Stimulated activated CD4-positive, alpha-beta T cell treated with anti-CD3 and anti-CD28 coated beads, Interleukin-1b, Interleukin-23, amount 100 ng/mL, for 48 hours (primary cell): ENCODE measurements at places on chromosomes 16 and 17.

GRCh38 chr16:54191592-54191991 lies 95.0 kb downstream of the IRX3 start:
- DNase-seq, result no peak

- no peak for DNase-seq
Observed at GRCh38 chr16:46836534-46837530, 5.9 kb upstream of the C16orf87 start.

GRCh38 chr16:50781518-50781917 lies 39.6 kb downstream of the CYLD start:
- no peak for DNase-seq

- DNase-seq, result peak; percentile 78
Observed at GRCh38 chr16:56625140-56625942, at the start of gene MT1E. Gene MT1E (plus strand): TSS chr16:56625781. CDS start chr16:56625852, 71 bp downstream.

- DNase-seq, result no peak
Observed at GRCh38 chr17:15973834-15974233, 25.7 kb downstream of the ZSWIM7 start.

DNA sequence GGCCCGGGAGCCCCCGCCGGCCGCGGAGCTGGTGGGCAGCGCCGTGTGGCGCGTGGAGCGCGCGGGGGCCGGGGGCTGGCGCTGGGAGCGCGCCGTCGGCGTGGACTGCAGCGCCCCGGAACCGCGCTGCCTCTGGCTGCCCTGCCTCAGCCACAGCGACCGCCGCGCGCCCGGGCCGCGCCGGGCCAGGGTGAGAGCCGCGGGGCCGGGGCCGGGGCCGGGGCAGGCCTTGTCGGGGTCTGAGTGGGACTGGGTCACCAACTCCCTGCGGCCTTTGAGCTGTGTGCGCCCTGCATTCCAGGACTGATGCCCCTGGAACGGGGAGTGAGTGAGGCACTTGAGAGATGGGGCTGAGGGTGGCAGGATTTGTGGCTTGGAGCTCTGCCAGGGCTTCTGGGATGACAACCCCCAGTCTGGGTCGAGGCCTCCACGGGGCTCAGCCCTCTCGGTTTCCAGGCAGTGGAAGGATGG lies 25.7 kb downstream of the ARHGAP23 start:
- DNase-seq, result no peak

DNA sequence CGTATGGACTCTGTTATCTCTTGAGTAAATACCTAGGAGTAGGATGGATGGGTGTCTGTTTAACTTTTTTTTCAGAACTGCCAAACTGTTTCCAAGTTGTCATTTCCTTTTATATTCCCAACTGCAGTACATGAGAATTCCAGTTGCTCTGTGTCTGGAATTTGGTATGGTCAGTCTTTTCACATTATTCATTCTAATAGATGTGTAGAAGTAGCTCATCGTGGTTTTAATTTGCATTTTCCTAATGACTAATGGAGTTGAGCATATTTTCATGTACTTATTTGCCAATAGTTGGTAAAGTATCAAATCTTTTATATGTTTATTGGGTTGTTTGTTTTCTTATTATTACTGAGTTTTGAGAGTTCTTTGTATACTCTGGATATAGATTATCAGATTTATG lies 27.0 kb downstream of the MRTFB start:
- no peak for DNase-seq

DNA sequence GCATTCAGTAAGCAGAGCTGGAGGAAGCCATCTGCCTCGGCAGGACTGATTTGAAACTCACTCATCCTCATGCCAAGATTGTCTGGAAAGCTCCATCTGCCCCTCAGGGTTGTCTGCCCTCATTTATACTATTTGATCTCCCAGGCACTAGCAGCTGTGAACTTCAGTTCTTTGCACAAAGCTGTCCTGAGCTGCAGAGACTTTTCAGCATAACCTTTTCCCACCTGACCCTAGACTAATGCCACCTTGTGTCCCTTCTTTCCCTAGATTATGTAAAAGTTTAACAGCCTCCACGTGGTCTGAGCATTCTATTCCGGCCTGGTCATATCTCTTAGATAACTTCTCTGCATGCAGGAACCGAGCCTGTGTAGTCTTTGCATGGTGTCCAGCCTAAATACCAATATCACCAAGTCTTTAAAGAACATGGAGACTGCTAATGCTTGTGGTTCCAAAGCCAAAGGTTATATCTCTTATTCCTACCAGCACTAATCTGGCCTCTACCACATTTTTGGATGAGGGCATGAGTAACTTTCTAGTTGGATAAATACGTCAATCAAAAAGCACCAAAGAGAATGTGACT lies 29.1 kb downstream of the STAT5A start:
- DNase-seq, result no peak

GRCh38 chr17:29495011-29495410 lies 71.8 kb downstream of the ABHD15 start:
- DNase-seq, result no peak

GRCh38 chr17:50183421-50183994 lies 17.7 kb downstream of the SGCA start:
- no peak for DNase-seq

DNA sequence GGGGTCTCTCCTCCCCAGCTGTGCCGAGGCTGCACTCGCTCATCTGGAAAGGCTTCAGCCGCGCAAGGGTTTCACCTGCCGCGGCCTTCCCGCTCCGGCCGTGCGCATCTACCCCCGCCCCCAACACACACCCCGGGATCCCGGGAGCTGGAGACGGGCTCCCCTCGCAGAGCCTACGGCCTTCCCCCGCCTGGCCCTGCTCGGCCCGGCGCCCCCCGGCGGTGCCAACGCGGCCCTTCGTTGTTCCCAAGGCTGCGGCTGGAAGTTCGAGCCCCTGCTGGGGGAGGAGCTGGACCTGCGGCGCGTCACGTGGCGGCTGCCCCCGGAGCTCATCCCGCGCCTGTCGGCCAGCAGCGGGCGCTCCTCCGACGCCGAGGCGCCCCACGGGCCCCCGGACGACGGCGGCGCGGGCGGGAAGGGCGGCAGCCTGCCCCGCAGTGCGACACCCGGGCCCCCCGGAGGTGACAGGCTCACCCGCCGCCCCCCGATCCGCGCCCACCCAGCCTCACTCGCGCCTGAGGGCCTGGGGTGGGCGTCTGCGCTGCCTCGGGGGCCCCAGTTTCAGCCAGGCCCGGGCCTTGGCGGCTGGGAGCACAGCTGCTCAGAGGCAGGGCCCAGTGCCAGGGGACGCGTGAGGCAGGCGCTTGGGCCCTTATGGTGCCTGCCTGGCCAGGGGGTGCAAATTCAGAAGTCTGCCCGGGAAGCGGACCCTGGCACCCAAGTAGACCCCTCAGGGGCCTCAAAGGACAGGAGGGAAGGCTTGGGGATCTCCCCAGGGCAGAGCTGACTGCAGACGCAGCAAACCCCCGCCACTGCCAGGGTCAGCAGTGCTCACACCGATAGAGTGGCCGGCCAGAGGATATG lies 11.2 kb downstream of the GALK1 start:
- DNase-seq, result peak; percentile 66

GRCh38 chr16:19196871-19197270 lies 28.8 kb downstream of the SYT17 start:
- DNase-seq, result no peak

DNA sequence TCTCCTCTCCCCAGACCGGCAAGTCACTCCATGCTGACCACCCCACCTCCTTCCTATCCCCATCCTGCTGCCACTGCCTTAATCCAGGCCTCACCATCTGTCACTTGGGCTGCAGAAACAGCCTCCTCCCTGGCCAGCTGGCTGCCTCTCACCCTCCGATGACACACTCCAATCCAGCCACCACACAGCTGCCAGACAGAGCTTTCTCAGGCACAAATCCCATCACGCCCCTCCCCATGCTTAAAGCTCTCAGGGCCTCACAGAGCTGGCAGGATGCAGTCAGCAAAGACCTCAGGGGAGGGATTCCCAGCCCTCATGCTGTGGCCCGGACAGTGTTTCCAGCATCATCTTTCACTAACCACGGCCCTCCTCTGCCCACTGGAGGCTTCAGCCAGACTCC lies 13.7 kb downstream of the CAMKK1 start:
- no peak for DNase-seq

DNA sequence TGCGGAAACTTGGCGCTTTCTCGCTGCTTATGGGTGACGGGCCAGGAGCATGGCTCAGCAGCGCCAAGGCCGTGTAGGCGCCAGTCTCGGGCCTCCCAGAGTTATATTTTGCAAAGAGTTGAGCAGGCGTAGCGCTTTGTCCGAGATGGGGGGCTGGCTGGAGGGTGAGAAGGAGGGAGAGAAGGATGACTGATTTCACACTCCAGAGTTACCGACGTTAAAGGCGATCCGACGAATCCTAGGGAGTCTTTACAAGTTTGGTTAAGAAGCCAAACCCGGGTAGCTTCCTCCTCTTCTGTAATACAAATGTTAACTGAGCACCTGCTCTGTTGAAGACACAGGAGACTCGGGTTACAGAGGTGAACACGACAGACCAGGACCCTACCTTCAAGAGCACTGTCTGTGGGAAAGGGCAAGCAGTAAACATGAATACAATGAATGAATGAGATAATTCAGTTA lies 782 bp downstream of the POLR2A start:
- DNase-seq, result no peak

- no peak for DNase-seq
Observed at GRCh38 chr17:53032861-53033271, 789.9 kb upstream of the KIF2B start.

DNA sequence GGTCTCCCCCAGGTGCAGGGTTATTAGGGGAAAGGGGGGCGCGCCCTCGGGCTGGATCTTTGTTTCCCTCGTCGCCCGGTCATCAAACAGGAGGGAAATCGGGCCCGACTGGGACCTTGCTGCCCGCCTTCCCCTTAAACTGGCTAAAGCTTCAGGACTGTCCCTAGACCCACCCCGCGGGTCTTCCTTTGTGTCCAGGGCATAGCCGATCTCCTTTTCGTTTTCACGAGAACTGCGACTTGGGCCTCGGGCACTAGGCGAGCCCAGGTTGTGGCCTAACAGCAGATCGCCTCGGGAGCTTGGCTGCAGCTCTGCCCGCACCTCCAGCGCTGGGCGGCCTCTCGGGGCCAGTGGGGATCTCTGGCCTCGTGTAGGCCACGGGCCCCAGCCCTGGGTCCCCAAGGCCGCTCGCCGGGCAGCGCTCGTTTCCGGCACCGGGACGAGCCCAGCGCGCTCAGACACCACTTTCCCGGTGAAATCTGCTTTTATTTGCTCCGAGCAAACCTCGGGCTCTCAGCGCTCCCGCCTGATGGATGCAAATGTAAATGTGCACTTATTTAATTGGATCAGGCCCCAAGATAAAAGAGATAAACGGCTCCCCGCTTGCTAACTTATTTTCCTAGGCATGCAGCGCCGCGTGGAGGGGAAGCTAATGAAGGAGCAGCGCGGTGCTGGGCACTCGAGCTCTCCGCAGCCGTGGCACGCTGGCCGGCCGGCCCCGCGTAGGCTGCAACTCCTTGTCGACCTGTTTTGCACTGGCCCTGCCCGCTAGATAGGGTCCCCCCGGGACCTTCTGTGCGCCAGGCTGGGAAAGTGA lies 7.8 kb downstream of the IRX5 start:
- no peak for DNase-seq

DNA sequence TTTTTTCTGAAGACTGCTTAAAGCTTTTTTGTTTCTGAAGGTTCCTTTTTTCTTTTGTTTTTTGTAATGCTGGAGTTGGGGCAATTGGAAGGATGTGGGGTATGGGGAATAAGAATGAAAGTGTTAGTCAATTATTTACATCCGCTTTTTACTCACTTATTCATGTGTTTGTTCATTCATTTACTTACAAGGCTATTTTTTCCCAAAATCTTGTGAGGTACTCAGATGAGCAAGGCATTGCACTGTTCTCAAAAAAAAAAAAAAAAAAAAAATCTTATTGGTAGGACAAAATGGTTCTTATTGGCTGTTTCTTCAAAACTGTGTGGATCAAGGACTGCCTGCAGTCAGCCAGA lies 55.7 kb downstream of the PLD6 start:
- no peak for DNase-seq

- DNase-seq, result no peak
Observed at GRCh38 chr17:66507103-66507923, 204.9 kb downstream of the PRKCA start.

DNA sequence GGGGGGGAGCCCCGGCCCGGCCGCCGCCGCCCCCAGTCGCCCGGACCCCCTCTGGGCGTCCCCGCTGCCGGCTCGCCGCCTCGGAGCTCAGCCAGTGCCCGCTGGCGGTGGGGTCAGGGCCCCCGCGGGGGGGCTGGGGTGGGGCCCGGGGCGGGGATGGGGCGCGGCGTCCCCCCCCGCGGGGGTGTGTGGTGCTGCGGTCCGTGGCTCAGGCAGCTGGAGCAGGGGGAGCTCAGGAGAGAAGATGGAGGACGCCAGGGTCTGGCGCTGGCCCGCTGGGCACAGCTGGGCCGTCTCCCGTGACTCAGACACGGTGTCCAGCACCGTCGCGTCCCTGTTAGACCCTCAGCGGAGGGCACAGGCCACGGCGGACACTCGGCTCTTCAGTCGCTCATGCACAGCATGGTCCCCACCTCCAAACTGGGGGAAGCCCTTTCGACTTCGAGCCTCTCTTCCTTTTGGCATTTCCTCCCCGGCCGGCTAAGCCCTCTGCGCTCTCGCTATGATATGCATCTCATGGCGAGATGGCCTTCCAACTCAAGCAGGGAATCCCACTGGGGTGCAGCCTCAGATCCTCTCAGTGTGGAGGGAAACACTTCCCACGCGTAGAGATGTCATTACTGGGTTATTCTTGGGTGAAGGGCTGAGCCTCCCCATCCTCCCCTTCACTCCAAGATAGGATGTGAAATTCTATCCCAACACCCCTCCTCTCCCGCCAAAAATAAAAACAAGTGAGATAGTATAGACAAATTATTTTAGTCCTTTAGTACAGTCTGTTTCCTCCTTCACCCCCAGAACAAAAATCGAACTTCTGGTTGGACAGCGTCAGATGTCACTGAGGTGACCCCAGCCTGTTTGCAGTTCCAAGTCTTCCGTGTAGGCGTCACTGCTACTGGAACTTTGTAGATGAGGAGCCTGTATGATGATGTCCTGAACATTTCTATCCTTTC lies 522 bp upstream of the VEZF1 start:
- DNase-seq, result peak; percentile 62

DNA sequence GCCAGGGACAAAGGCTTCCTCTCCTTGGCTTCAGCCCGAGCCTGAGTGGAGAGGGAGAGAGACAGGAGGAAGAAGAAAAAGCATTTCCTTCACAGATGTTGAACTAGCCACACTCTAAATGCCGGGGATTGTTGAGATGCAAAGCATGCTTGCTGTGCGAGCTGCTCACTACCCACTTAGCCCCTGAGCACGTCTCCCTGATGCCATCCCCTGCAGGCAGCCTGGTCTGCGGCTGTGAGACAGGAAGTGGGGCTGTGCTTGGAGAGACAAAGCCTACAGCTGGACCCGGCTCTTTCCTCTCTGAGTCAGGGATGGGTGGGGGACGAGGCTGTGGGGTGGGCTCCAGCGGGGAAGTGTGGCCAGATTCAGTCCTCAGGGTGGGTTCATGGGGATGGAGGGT lies 13.7 kb downstream of the WNT9B start:
- no peak for DNase-seq

- DNase-seq, result no peak
Observed at GRCh38 chr17:73404246-73404645, 92.4 kb upstream of the CDC42EP4 start.
